ENCODE measurements at places on chromosomes 2 and 18. TPM values are rescaled to one million over a fixed set of nuclear protein-coding genes. Genes with fewer than 3 reads are reported as not detected.
A peak's percentile ranks its signal among the peaks of the same experiment; 100 is the strongest.

DNA sequence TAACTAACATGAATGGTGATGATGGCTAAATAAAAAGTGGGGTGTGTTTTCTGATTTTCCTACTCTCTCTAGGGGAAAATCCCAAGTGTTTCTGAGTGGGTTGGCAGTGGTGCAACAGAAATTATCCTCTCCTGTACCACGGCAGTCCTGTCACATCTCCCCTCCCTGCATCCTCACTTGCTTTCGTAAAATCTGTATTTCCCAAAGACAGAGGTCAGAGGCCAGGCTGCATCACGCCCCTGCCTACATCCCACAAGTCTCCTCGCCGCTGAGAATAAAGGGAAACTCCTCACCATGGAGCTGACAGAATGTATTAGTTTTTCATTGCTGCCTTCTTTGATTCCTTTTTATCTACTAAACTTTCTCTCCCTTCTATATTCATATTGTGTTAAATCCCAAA is 13.1 kb downstream of the FBLN7 start:
- DNase-seq = peak; percentile 59

DNA sequence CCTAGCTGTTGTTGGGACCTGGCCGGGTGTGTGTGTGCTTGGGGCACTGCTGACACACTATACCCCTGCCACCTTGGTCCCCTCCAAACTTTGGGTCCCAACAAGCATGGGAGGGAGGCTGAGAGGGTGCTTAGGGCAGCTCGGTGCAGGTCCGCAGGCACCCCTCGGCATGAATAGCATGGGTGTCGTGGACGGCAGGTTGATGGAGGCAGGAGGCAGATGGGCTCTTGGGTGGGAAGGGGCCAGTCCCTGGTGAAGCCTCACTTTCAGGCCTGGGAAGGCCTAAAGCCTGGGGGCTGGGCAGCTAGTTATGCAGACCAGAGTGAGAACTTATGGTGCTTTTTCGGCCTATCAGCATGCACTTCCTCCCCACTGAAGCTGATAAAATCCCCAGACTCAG is 164.2 kb downstream of the CDH19 start:
- no peak for DNase-seq

The CHAC2 gene
- total RNA-seq = 1.6 TPM

The TTR gene
- total RNA-seq = not detected

The FAM228A gene
- not detected for total RNA-seq

The STARD6 gene
- total RNA-seq = not detected

Measured in lower leg skin (tissue), 4 donors.